Bronchial epithelial cell (primary cell): ENCODE measurements at places on chromosomes 6 and 20.

DNA sequence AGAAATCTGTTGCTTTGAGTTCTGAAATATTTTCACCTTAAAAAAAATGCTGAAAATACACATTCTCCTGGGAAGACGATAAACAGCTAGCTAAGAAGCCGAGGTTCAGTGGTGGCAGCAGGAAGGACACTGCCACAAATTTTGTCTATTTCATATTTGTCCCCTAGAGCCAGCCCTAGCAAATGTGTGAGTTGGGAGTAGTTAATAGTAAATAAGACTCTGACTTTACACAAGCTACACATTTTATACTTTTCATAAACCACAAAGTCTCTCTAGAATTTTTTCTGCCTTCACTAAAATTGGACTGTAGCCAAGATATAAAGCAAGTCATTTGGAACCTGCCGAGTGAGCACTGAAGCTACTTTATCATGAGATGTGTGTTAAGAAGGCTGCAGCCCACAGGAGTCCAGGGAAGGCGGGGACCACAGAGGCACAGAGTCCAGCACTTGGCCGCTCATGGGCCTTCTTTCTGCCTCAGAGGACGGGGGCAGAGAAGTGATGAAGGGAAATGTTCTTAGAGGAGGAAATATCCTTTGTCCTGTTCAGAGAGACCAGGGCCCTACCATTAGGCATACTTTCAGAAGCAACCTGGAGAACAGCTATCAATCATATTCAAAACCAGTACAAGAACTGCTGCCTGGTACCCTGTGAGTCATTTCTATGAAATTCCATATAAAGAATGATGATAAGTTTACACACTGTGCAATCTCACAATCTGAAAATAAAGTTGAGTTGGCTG is 241.7 kb upstream of the TAB2 start:
- peak; percentile 30 for DNase-seq

GRCh38 chr6:169798764-169799473 is 47.5 kb downstream of the ERMARD start:
- no peak for DNase-seq

GRCh38 chr20:63759377-63759901 is 19.9 kb downstream of the SLC2A4RG start:
- no peak for DNase-seq

DNA sequence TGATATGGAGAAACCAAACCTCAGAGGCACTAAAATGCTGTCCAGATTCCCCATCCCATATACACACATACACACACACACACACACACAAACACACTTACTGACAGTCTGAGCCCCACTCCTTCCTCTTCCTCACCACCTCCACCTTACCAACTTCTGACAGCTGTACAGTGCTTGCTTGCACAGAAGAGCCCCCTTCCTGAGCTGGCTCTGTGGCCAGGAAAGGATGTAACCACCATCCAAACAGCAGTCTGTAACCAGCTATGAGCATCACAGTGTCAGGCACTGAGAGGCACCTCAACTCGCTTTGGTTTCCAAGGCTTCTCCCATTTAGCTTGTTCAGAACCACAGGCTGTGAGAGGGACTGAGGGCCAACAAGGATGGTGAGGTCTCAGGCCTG is 5.9 kb upstream of the C6orf136 start:
- no peak for DNase-seq

GRCh38 chr6:31543639-31544038 is 1.8 kb upstream of the DDX39B start:
- no peak for DNase-seq

GRCh38 chr6:46014511-46015118 is 1.0 kb downstream of the CLIC5 start:
- DNase-seq: no peak

DNA sequence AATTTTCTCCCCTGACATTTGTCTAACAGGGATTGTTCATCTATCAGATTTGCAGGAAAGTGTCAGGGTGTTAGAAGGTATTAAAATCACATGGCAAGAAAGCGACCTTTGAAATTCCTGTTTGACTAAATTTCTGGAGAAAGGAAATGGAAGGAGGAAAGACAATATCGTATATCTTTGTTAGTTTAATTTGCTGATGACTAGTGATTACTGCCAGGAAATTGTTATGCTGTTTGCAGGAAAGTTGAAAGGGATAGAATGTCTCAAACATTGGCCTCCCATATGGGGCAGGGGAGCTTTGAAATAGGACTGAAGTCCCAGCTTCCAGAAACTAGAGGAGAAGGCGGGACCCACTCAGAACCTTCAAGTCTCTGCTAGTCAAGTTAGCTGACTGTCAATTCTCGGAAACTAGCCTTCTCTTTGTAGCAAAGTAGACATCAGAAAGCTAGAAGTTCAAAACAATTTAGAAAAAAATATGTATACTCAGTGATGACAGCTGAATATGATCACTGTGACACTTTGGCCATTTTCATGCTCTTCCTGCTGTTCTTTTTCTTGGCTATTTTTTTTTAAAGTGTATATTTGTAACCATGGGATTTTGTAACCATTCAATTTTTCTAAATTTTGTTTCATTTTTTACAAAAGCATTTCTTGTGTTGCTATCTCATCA is 53.4 kb upstream of the RALGAPA2 start:
- no peak for DNase-seq

DNA sequence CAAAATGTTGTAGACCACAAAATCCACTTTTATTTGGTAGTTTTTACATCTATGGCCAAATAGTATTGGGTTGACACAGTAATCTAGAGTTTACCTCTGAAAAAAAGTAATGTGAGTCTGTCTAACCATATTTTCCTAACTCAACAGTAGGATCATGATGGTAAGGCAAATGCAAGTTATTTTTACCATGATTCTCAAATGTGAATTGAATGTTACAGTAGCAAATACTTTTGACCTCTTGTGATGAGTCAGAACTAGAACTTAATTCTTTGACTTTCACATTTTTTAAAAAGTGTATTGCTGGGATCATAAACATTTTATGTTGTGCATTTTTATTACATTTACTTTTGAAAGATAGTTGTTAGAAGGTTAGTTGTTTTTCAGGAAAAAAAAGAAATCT is 22.0 kb downstream of the RNF146 start:
- no peak for DNase-seq

DNA sequence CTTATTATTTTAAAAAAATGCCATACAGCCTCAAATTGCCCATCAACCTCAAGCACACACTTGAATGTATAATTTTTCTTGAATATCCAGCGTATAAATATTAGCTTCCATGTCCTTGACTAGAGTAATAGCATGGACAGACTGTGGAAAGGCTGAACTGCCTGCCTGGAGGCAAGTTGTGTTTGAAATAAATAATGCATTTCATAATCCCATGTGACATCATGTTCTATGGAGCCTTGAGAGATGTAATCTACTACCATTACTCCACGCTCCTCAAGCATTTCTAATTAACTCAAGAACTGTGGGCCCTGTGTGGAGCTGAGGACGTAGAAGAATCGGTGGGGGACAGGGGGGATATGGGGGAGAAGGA is 94.2 kb downstream of the CDS2 start:
- DNase-seq: no peak

GRCh38 chr6:10771371-10771894 is 23.8 kb downstream of the TMEM14B start:
- DNase-seq: no peak

- DNase-seq: no peak
Measured at GRCh38 chr6:19837511-19838441, 606 bp downstream of the ID4 start.

GRCh38 chr6:135535989-135536414 is 38.5 kb upstream of the AHI1 start:
- peak; percentile 81 for DNase-seq

DNA sequence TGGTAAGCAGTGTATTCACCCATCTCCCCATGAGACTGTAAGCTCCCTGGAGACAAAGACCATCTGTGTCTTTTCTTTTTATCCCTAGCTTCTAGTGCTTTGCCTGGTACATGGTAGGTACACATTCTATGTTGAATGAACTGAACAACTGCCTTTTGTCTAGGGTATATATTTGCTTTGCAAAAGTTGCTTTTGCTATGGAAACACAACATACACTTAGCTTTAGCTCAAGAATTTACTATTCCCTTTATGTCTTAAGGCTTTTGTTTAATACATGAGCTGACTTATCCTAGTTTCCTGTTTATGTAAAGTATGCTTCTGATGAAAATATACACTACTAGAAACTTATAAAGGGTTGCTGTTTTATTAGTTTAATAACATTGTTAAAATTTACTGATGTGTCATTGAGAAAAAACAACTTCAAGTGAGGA is 198.2 kb downstream of the PRL start:
- DNase-seq: no peak

DNA sequence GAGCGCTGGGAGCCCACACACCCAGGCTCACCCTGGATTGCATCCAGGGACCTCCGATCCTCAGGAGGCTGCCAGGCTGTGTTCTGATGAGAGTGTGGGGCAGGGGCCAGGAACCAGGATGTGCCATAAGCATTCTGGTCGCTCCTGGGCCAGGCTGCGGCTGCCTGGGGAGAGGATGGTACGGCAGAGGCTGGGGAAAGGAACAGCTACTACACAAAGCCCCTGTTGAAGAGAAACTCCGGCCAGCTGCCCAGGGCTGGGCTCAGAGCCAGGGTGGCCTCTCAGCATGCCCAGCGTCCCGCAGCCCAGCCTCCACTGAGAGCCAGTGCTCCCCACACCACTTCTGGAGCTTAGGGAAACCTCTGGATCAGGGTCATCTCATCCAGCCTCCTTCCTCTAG is 21.7 kb upstream of the OCSTAMP start:
- no peak for DNase-seq

DNA sequence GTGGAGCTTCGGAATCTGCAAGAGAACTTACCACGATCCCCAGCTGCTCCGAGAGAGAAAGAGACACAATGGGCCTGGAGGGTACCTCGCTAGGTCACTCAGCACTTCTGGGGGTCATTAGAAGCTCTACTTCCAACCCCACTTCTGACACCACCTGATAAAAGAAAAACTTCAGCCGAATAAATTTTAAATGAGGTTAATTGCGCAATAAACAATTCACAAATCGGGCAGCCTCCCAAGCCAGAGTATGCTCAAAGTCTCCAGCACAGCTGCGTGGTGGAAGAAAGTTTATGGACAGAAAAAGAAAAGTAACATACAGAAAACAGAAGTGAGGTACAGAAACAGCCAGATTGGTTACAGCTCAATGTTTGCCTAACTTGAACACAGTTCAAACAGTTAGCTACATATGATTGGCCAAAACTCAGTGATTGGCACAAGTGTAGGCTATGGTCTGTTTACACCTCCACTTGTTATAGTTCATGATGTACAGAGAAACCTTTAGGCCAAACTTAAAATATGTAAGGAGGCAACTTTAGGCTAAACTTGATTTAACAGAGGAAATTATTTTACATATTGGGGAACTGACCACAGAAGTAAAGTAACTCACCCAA is 52.6 kb downstream of the COL11A2 start:
- no peak for DNase-seq

- DNase-seq: no peak
Measured at GRCh38 chr20:16311756-16312155, 261.5 kb downstream of the KIF16B start.

DNA sequence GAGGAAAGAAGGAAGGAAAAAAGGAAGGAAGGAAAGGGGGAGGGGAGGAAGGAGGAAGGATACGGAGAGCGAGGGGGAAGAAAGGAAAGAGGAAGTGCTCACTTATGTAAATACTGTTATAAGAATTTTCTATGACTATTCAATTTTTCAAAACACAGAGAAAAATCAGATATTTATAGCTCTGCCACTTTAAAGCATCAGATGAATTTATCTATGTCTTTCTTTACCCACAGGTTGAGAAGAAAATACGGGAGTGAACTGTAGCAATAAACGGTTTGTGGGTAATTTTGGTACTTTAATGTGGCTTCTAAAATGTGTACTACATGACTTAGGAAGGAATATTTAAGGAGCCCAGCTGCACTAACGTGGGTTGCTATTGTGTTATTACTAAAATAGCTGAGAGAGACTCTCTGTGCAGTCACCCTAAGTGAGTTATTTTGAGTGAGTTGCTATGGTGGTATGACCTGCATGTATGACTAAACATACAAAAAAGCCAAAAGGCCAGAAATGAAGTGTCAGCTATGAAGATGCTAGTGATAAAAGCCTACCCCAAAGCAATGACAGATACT is 225.5 kb downstream of the SOD2 start:
- no peak for DNase-seq

DNA sequence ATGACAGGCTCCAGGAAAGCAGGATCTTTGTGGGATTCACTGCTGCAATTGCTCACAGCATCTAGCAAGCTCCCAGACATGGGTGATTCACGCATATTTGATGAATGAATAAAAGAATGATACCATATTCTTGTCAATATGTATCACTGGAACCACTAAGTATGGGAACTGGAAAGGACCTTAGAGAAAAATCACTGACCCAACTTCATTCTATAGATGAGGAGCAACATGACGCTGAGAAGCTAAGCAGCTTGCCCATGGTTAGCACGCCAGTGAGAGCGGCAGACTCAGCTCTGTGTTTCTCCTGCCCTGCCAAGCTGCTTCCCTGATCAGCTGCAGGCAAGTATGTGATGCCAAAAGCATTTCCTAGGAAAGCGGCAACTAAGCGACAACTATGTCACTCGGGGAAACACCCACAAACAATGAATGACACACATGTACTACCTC is 66.8 kb downstream of the PPP1R3G start:
- DNase-seq: peak; percentile 89

GRCh38 chr6:88048578-88048977 is 937 bp downstream of the SPACA1 start:
- no peak for DNase-seq

GRCh38 chr6:22888163-22888752 is 318.9 kb downstream of the HDGFL1 start:
- DNase-seq: peak; percentile 92

DNA sequence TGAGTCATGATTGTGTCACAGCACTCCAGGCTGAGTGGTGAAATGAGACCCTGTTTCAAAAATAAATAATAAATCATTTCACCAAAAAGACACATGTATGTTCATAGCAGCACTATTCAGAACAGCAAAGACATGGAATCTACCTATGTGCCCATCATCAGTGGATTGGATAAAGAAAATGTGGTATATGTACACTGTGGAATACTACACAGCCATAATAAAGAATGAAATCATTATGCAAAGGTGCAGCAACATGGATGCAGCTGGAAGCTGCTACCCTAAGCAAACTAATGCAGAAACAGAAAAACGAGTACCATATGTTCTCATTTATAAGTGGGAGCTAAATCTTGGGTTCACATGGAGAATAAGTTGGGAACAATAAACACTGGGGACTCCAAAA is 33.1 kb downstream of the ZNF451 start:
- peak; percentile 10 for DNase-seq

GRCh38 chr20:40769677-40770285 is 80.7 kb upstream of the MAFB start:
- no peak for DNase-seq

- peak; percentile 30 for DNase-seq
Measured at GRCh38 chr6:43856005-43856765, 86.2 kb downstream of the VEGFA start.

DNA sequence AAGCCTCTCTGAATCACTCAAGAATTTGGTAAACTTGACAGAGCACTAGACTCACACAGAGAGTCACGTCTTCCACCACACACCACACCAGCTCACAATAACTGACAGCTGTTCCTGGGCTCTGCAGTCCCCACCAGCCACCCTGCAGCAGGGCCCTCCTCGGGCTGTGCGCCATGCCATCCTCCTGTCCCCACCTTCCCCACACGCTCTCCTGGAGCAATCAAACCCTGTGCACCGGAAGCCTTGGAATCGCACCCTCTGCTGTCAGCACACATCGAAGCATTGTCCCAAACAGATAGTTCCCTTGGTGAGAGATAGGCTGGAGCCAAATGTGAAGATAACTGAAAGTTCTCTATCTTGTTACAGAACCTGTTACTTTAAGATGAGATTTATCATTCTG is 191.0 kb downstream of the TBXT start:
- no peak for DNase-seq

GRCh38 chr6:36222924-36223323 is 26.4 kb downstream of the BRPF3 start:
- DNase-seq: no peak

- no peak for DNase-seq
Measured at GRCh38 chr20:13567663-13568062, 71.1 kb downstream of the TASP1 start.
